Renal cortical epithelial cell (primary cell): ENCODE measurements at places on chromosomes 2 and 18. TPM values are rescaled to one million over a fixed set of nuclear protein-coding genes. Genes with fewer than 3 reads are reported as not detected.

Gene ASAP2
- total RNA-seq, result 59.4 and 68.6 TPM in 2 replicates

Gene UGT1A10
- not detected in 2 replicates for total RNA-seq

Gene TNFRSF11A
- 1.4 and 3.3 TPM in 2 replicates for total RNA-seq

Gene INHBB
- total RNA-seq, result 0.52 and 3.0 TPM in 2 replicates

DNA sequence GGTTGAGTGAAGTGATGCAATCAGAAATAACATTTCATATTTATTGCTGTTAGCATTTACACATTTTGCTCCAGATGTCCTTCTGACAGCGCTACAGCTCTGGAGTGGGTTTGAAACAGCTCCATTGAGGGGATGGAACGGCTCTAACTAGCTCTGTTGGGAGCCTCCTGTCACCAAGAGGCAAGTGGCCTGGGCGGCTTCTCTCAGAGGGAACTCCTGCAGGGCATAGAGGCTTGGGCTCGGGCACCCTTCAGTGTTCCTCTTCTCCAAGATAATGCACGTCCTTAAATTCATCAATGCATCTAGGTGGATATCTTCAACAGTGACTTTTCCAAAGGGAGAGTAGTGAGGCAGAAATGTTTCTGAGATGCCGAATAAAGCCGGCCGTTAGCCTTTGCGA, 122.5 kb downstream of the CNTNAP5 start:
- no peak for DNase-seq

GRCh38 chr18:13269521-13270011, 51.0 kb downstream of the LDLRAD4 start:
- DNase-seq, result no peak

GRCh38 chr2:172050479-172051125, 34.7 kb upstream of the DLX1 start:
- DNase-seq, result no peak

DNA sequence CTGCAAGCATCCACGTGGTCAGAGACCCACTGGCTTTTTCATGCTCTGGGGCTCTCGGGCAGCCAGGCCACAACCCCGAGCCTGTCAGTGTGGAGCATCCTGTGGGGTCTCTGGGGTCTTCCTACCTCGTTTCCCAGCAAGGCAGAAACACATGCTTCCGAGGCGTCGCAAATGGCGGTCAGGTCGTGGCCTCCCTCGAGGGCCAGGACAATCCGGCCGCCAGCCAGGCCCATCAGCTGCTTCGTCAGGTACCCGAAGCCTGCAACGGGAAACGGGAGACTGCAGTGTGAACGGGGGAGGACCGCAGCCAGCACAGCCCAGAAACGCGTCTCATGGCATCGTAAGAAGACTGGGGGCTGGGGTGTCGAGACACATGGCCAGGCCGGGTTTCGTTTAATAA, 218.7 kb downstream of the TWIST2 start:
- no peak for DNase-seq

DNA sequence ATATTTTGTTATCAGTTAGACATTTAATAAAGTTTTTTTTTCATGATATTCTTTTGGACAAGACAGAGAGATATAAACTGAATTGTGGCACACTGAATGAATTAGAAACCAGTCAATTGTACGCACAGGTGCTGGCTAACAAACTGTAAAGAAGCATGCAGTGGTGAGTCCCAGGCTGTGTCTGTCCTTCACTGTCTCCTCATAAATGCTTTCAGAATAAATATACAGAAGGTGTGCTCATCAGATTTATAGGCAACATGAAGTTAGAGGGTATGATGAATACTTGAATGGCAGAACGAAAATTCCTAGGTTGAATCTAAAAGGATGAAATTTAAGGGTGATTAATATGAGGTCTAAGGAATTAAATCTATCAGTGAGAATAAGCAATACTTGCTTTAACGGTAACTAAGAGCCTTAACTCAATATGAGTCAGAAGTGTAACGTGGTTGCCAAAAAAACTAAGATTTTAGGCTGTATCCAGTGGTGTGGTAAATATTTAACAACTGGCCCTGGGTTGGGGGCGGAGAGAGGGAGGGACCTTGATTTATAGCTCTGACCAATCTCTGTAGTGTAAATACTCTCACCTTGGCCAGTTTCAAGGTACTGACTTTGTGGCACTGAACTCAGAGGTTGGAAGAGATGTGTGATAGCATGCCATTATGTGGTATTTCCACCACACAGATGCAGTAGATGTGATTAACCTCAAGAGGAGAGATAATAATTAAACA, 41.9 kb upstream of the AAK1 start:
- DNase-seq, result peak; percentile 85

- DNase-seq, result no peak
Measured at GRCh38 chr18:6941996-6942395, 175.6 kb downstream of the LAMA1 start.

DNA sequence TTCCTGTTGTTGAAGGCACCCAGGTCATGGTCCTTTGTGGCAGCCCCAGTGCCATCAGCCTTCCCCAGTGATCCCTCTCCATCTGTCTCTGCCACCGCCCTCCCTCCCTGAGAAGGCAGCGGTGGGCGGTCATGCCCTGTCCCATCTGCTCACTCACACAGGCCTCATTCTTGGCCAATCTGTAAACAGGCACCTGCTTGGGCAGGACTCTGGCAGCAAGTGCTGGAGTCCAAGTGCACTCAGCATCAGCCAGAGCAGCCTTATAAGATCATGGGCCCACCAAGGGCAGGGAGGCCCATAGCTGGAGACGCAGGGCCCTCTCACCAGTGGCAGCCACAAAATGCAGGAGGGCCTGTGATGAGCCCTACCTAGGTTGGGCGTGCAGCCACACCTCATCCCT, 140.9 kb downstream of the TWIST2 start:
- DNase-seq, result no peak

DNA sequence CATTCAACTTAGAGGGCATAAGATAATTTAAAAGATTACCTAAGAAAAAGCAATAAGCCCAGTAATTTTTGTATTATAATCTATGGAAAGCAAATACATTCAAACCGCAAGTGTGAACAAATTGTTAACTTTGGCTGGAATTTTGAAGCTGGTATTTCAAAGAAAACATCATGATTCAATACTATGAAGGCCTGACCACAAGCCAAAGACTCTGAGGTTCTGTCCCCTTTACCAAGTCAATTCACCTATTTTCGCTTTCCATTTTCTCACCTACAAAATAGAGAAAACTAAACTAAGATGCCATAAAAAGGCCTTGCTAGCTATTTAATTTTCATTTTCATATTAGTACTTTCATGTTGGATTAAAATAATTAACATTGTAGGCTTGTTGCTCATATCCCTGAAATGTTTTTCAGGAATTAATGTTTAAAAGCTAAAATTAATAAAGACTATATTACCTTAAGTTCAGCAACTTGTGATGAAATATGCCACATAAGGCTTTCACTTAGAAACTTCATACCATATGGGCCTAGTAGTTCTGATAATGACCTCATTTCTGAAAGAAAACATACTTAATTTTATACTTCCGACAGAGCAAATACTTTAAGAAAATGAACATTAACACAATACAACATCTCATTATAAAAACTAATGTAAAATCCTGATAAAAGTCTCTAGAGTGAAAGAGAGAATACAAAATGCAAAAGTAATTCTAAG, 85.7 kb upstream of the FRZB start:
- DNase-seq, result no peak

DNA sequence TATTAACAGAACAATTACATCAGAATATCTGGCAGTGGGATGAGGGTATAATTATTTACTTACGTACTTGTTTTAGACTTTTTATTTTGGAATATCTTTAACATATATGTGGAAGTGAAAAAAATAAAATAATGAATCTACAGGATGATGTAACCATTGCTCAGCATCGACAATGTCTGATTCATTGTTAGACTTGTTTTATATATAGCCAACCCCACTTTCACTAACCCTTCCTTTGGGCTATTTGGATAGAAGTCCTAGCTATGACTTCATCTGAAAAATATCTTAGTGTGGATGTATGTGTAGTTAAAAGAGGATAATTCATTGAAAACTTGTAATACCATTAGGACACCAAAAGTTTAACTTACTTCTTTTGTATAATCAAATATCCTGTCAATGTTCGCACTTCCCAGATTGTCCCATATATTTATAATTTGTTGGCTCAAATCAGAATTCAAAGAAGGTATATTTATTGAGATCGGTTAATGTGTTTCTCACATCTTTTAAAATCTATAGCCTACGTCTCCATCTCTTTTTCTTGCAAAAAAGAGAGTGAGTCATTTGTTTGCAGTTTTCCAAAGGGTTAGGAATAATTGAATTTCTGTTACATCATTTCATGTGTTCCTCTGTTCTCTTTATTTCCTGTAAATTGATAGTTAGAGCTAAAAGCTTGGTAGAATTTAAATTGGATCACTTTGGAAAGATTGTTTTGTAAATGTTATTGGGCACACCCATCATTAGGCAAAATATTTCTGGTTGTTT, 506.1 kb upstream of the FAM98A start:
- DNase-seq, result peak; percentile 94

GRCh38 chr2:64336171-64336570, 117.8 kb upstream of the LGALSL start:
- DNase-seq, result no peak
